ENCODE measurements at places on chromosomes 7 and 10. TPM values are rescaled to one million over a fixed set of nuclear protein-coding genes. Genes with fewer than 3 reads are reported as not detected.

- DNase-seq: no peak
Measured at GRCh38 chr7:46839651-46840050, 742.3 kb downstream of the TNS3 start.

DNA sequence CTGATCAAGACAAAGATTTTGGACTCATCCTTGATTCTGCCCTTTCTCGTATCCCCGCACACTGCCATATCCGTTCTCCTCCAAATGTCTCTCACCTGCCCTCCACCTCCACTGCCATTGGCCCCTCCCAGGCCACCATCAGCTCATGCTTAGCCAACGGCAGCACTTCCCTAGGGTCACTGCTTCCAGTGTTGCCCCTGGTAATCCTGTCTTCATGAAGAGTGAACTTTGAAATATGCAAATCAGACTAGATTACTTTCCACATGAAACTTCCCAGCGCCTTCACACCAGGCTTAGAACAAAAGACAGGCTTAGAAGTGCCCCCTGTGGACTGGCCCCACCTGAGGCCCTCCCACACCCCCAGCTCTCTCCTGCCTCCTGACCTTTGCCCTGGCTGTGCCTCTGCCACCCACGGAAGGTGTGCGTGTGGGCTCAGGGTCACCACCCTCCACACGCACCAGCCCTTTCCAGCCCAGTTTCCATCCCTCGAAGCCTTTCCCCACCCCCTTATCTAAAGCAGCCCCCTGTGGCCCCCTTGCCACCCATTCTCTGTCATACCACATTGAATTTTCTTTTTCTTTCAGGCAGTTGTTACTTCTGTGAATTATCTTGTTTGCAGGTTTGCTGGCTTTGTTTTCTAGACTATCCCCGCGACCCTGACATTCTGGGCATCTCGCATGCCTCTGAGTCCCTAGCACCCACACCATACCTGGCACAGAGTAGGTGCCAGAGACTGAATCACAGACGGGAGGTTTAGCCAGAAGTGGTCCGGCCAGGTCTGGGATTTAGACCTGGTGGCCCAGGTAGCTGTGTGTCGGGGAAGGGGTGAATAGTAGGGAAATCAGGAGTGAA is 26.8 kb upstream of the C10orf53 start:
- no peak for DNase-seq

DNA sequence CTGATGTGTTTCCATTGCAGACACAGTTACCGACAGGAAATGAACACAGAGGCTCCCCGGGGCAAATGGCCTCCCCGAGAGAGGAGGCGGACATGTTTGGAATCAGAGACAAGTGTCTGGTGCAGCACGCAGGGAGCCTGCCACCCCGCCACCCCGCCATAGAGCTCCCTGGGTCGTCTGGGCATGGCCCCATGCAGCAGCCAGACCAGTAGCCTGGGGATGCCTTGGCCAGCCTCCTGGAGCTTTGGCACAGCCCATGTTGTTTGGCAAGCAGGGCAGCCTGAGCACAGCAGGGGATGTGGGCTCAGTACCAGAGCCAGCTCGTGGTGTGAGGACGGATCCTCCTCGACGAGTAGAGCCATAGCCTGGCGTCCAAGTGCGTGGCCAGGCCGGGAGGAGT is 80.8 kb downstream of the NKX6-2 start:
- no peak for DNase-seq

GRCh38 chr7:133709036-133709880 is 417.9 kb upstream of the LRGUK start:
- DNase-seq: peak; percentile 36

The ANKRD22 gene
- 0.38 TPM for total RNA-seq

The PARG gene
- total RNA-seq: 23.1 TPM

The GNAT3 gene
- not detected for total RNA-seq

The KIF5B gene
- total RNA-seq: 194 TPM

Data from LHCN-M2 (cell line).